ENCODE measurements at places on chromosomes 4 and X. TPM values are rescaled to one million over a fixed set of nuclear protein-coding genes. Genes with fewer than 3 reads are reported as not detected.
A peak's percentile ranks its signal among the peaks of the same experiment; 100 is the strongest.

- no peaks in the 10 kb centered on the region for H3K4me1 ChIP-seq
- no peak for DNase-seq
- H3K36me3 ChIP-seq = no peaks in the 10 kb centered on the region
- H3K4me3 ChIP-seq = no peak overlapping the region
Measured at GRCh38 chr4:117621673-117622072, 412.6 kb upstream of the NDST3 start.

- DNase-seq = no peak
- H3K4me3 ChIP-seq = no peak overlapping the region
- H3K27me3 ChIP-seq = no peaks in the 10 kb centered on the region
- H3K27ac ChIP-seq = no peak overlapping the region
- no peaks in the 10 kb centered on the region for H3K36me3 ChIP-seq
- no peaks in the 10 kb centered on the region for H3K4me1 ChIP-seq
Measured at GRCh38 chrX:69024931-69025330, 140.3 kb downstream of the PJA1 start.

GRCh38 chr4:104206784-104207183 is 287.9 kb downstream of the CXXC4 start:
- no peak overlapping the region for H3K27ac ChIP-seq
- no peaks in the 10 kb centered on the region for H3K36me3 ChIP-seq
- H3K4me1 ChIP-seq = no peaks in the 10 kb centered on the region
- no peak overlapping the region for H3K4me3 ChIP-seq

DNA sequence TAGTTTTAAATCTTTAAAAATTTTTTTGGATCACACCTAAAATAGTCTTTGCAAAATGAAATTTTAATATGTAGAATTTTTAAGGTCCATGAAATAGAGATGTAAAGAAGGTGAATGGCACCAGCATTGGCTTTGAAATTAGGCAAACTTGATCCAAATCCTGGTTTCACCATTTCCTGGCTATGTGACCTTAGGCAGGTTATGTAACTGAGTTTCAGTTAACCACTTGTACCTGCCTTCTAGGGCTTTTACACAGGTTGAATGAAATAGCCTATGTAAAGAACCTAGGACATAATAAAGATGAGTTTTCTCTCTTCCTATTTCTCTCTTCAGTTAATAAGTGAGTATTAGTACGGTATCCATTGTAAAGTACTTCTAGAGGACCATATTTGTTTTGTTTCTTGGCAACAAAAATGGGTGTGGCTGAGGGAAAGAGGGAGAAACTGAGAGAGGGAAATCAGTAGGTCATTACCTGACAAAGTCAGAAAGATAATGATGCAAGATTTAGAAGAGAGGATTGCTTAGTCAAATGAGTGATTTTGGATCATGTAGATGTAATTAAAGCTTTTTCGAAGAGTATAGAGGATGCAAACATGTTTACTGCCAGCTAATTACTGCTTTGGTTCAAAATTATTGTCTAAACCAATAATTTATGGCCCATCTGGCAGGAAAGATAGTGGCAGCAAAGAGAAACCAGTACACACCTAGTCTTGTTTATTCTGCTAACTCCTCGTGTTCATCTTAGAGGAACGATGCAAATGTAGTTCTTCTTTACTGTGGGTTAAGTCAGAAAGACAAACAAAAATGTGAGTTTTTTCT is 81.9 kb downstream of the PDLIM5 start:
- no peak overlapping the region for H3K4me3 ChIP-seq
- no peaks in the 10 kb centered on the region for H3K27me3 ChIP-seq
- H3K36me3 ChIP-seq = no peaks in the 10 kb centered on the region
- no peak overlapping the region for H3K27ac ChIP-seq
- peaks cover 18% of the 10 kb centered on the region for H3K4me1 ChIP-seq

DNA sequence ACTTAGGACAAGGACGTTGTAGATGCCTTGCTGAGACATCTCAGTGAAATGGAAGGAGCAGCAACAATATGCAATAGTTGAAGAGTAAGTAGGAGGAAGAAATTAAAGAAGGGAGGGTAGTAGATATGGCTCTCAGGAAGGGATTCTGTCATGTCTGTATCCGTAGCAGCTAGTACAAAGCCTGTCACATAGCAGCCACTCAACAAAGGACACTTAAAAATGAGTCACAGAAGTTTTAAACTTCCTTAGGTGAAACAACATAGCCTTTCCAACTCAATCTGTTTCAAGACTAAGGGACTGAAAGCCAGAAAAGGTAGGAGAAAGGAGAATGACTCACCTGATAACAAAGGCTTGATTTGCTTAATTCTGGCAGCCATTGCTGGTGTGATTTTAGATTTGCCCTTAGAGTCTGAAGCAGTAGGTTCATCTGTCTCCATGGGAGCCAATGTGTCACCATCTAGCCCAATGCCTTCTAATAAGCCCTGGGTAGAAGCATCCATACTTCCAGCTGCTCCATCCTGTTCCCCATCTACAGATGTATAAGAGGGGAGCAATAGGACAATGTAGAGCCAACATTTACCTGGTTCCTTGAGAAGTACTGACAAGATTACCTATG is 86.6 kb downstream of the HUWE1 start:
- peaks cover 3% of the 10 kb centered on the region for H3K27me3 ChIP-seq
- peaks cover 7% of the 10 kb centered on the region for H3K4me1 ChIP-seq
- H3K27ac ChIP-seq = peak overlapping the region; percentile 39
- H3K36me3 ChIP-seq = peaks cover 21% of the 10 kb centered on the region

- no peak for DNase-seq
- H3K27ac ChIP-seq = no peak overlapping the region
- H3K27me3 ChIP-seq = peaks cover 5% of the 10 kb centered on the region
Measured at GRCh38 chr4:154406018-154406795, 85.4 kb downstream of the DCHS2 start.

DNA sequence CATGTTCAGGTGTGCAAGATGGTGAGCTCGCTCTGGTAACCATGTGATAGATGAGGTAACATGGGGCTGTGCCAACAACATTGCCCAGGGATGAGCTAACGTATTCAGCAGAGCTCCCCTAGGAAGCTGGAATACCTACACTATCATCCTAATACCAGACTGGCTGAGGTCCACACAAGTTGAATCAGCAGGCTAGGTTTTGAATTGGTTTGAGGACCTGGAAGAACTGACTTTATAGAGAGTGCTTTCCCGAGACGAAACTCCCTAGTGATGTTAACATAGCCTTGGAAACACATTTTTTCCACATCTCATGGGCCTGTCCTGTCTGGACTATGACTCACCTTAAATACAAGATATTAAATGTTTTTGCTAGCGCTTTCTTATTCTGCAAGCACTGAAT is 56.7 kb downstream of the IGFBP7 start:
- H3K4me3 ChIP-seq = no peak overlapping the region
- peaks cover 38% of the 10 kb centered on the region for H3K4me1 ChIP-seq
- DNase-seq = no peak
- H3K27me3 ChIP-seq = no peaks in the 10 kb centered on the region

DNA sequence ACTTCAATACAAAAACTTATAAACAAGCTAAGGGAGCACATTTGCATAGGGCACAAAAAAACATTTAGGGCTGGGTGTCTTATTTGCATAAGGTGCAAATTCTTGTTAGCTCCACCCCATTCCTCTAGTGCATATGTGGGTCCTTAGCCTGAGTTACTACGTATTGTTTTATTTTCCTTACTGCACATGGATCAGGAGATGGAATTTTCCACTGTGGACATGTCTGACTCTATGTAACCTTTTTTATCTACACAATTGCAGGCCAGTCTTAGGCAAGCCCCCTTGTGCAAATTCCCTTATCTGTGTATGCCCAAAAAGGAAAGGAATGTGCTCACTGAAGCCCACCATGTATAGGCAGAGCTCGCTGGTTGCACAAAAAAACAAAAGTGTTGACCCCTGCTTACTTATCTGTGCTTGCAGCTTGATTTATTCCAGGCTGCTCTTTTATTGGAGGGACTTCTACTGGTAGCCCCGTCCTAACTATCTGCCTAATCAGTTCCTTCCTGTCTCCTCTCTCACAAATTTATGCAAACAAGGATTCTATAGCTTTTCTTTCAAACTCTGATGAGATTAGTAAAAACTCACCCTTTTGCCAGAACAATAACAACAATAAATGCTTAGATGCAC is 359.0 kb upstream of the MAGEB16 start:
- no peaks in the 10 kb centered on the region for H3K36me3 ChIP-seq
- DNase-seq = no peak
- no peak overlapping the region for H3K27ac ChIP-seq
- no peak overlapping the region for H3K4me3 ChIP-seq
- no peaks in the 10 kb centered on the region for H3K27me3 ChIP-seq
- no peaks in the 10 kb centered on the region for H3K4me1 ChIP-seq

GRCh38 chr4:67892253-67892652 is 8.5 kb upstream of the TMPRSS11D start:
- no peaks in the 10 kb centered on the region for H3K36me3 ChIP-seq
- no peak overlapping the region for H3K27ac ChIP-seq
- H3K4me3 ChIP-seq = no peak overlapping the region
- no peak for DNase-seq
- H3K27me3 ChIP-seq = no peaks in the 10 kb centered on the region

DNA sequence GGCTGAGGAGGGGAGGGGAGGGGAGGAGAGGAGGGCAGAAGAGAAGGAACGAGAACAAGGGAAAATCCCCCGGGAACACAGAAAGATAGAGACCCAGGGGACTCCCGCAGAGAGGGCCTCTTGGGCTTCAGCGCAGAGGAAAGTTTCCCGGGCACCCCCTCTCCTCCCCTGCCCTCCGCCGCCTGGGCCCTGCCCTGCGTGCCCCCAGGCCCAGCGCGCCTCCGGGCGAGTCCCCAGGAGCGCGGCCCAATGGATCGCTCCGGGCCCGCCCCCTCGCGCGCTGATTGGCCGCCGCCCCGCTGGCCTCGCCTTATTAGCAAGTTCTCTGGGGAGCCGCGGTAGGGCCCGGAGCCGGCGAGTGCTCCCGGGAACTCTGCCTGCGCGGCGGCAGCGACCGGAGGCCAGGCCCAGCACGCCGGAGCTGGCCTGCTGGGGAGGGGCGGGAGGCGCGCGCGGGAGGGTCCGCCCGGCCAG is at the start of gene MSX1:
Gene MSX1 (plus strand): TSS at position 341 of the 474 bp plus-strand sequence. CDS start 235 bp downstream, outside the sequence.
- H3K27me3 ChIP-seq = peaks cover 45% of the 10 kb centered on the region
- H3K4me3 ChIP-seq = peak within 1 kb of the TSS; percentile 92
- no peak within 1 kb of the TSS for H3K27ac ChIP-seq
- peak; percentile 83 for DNase-seq
- H3K36me3 ChIP-seq = no peaks in the 10 kb centered on the region

- no peak overlapping the region for H3K27ac ChIP-seq
- H3K27me3 ChIP-seq = no peaks in the 10 kb centered on the region
- DNase-seq = no peak
- H3K4me3 ChIP-seq = no peak overlapping the region
Measured at GRCh38 chrX:38311743-38312142, 15.6 kb downstream of the RPGR start.

DNA sequence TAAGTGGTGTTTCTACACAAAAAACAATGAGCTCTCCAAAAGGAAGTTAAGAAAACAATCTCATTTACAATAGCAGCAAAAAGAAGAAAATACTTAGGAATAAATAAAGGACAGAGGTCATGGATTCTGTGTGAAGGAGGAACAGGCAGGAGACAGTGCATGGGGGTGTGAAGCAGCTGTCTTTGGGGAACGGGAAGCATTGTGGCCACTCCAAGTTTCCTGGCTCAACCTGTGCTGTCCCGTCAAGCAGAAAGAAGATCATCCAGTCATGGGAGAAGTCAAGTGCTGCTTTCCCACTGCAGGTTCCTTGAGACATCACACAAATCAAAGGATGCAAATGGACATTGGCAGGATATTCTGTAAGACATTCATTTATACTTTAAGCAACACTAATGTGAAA is 66.1 kb upstream of the MAML3 start:
- H3K4me1 ChIP-seq = no peaks in the 10 kb centered on the region
- no peak for DNase-seq
- H3K4me3 ChIP-seq = no peak overlapping the region

- peaks cover 15% of the 10 kb centered on the region for H3K36me3 ChIP-seq
- H3K4me1 ChIP-seq = no peaks in the 10 kb centered on the region
- H3K4me3 ChIP-seq = no peak overlapping the region
Measured at GRCh38 chr4:88063634-88064296, 56.3 kb downstream of the PKD2 start.

DNA sequence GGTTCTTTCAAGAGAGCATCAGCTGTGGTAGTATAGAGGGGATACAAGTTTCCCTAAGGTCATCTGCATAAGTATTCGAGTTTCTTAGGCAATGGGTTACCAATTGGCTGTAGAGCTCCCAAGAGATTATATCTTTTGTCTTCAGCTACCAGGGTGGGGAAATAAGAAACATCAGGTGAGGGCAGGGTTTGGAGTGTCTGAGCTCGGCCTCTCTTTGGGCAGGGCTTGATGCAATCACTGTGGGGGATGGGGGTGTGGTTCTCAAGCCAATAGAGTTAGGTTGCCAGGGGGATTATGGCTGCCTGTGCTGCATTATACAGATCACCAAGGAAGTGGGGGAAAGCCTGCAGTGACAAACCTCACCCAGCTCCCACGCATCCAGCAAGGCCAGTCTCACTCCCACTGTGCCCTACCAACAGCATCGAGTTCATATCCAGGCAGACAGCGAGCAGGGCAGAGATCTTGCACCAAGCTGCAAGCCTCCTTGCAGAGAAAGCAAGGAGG is 172.1 kb upstream of the MAGEE2 start:
- H3K4me3 ChIP-seq = no peak overlapping the region
- H3K4me1 ChIP-seq = no peaks in the 10 kb centered on the region
- no peak overlapping the region for H3K27ac ChIP-seq
- no peaks in the 10 kb centered on the region for H3K36me3 ChIP-seq
- no peak for DNase-seq
- H3K27me3 ChIP-seq = peaks cover 5% of the 10 kb centered on the region

DNA sequence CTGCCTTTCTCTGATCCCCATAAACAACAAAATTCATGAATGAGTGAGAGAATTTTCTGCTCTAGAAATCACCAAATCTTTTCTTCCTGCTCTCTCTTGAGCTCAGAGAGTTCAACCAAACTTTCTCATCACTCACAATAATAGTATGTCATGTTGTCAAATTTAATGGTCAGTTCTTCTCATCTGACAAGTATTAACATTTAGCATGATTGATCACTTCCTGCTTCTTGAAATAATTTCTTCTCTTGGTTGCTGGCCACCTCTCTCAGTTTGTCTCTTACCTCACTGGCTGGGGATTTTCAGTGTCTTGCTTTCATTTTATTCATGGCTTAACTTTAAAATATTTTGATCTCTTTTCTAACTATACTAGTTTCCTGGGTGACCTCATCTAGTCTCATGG is 25.5 kb upstream of the FGF5 start:
- DNase-seq = no peak
- no peak overlapping the region for H3K4me3 ChIP-seq
- H3K27ac ChIP-seq = no peak overlapping the region
- no peaks in the 10 kb centered on the region for H3K4me1 ChIP-seq

GRCh38 chr4:149113804-149114430 is 671.7 kb upstream of the NR3C2 start:
- DNase-seq = no peak
- H3K4me3 ChIP-seq = no peak overlapping the region
- no peaks in the 10 kb centered on the region for H3K36me3 ChIP-seq
- no peaks in the 10 kb centered on the region for H3K4me1 ChIP-seq
- no peak overlapping the region for H3K27ac ChIP-seq
- H3K27me3 ChIP-seq = no peaks in the 10 kb centered on the region

The NUDT10 gene
- not detected for total RNA-seq

The DMRTC1B gene
- not detected for total RNA-seq

The MAOA gene
- total RNA-seq = 0.21 TPM

The SPANXB1 gene
- total RNA-seq = not detected

The TNIP3 gene
- 4.5 TPM for total RNA-seq

The PPEF2 gene
- total RNA-seq = not detected

All from natural killer cell treated with Interleukin-12 subunit alpha and Interleukin-12 subunit beta and Interleukin-15 and Interleukin-18, amount 100 ng/mL, for 72 hours (primary cell).